ENCODE measurements at places on chromosomes 1 and 21. TPM values are rescaled to one million over a fixed set of nuclear protein-coding genes. Genes with fewer than 3 reads are reported as not detected.

DNA sequence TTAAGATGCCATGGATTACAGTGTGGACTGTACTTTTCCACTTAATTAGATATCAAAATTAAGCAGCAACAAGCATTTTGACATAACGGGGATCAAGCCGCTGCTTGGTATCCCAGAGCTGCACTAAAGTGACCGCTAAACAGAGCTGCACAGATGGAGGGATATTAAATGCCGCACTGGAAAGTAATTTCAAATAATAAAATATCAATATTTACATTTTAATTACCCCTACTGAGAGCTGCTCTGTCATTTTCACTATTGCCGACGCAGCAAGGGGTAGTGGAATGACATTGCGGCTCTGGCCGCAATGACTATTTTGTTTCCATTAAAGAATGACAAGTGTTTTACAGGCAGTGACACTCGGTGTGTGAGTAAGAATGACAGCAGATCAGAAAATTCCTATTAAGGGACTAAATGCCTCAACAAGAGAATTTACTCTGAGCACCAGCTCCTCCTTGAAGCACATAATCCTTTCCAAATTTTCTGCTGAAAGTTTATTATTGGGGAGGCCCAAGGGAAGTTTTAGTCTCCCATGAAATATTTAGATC, 109.1 kb upstream of the USH2A start:
- H3K36me3 ChIP-seq, result peaks cover 12% of the 10 kb centered on the region
- H3K4me3 ChIP-seq, result no peak overlapping the region
- H3K27ac ChIP-seq, result peak overlapping the region; percentile 70
- no peak for DNase-seq
- H3K4me1 ChIP-seq, result peaks cover 23% of the 10 kb centered on the region
- no peaks in the 10 kb centered on the region for H3K27me3 ChIP-seq

The CD1E gene
- not detected for total RNA-seq

GRCh38 chr1:38455829-38456530, 403.6 kb downstream of the RRAGC start:
- no peak for DNase-seq
- peaks cover 5% of the 10 kb centered on the region for H3K36me3 ChIP-seq
- no peak overlapping the region for H3K27ac ChIP-seq
- peaks cover 93% of the 10 kb centered on the region for H3K27me3 ChIP-seq
- no peak overlapping the region for H3K4me3 ChIP-seq
- H3K4me1 ChIP-seq, result no peaks in the 10 kb centered on the region

The C8A gene
- total RNA-seq, result not detected

The NASP gene
- total RNA-seq, result 185 TPM

All from Calu3 (cell line).